ENCODE measurements at places on chromosomes 7 and 10.

DNA sequence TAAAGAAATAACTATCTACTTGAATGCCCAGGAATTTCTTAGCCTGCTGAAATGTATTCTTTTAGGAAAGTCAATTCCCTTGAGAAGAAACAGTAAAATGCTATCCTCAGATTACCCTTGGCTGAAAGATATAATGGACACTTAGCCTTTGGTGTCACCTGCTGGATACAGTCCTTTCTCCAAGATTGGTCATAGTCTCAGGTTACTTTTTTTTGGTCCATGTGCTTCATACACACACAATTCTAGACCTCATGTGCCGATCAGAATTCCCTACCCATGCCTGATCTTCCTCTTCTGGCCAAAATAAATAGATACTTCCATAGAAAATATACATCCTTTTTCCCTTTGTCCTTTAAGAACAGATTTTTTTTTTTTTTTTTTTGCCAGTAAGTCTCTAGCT is 218.9 kb upstream of the PHYHIPL start:
- no peak for DNase-seq

DNA sequence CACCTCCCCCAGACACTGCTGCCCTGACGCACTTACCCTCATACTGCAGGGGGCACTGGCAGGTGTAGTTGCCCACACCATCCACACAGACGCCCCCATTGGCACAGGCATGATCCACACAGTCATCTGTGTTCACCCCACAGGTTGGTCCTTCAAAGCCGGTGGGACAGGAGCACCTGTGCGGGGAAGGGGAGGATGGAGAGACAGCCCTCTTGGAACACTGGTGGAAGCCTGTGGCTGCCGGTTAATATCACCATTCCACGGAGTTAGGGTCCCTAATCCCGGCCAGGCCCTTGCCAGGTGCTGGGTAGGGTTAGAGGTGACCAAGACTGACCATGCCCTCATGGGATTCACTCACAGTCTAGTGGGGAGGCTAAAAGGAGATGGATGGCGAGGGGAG is 171.8 kb downstream of the SLIT1 start:
- DNase-seq = no peak

- peak; percentile 87 for DNase-seq
Observed at GRCh38 chr7:150945853-150946420, 32.2 kb downstream of the KCNH2 start.

GRCh38 chr7:129373651-129374428 is 60.4 kb upstream of the STRIP2 start:
- no peak for DNase-seq

DNA sequence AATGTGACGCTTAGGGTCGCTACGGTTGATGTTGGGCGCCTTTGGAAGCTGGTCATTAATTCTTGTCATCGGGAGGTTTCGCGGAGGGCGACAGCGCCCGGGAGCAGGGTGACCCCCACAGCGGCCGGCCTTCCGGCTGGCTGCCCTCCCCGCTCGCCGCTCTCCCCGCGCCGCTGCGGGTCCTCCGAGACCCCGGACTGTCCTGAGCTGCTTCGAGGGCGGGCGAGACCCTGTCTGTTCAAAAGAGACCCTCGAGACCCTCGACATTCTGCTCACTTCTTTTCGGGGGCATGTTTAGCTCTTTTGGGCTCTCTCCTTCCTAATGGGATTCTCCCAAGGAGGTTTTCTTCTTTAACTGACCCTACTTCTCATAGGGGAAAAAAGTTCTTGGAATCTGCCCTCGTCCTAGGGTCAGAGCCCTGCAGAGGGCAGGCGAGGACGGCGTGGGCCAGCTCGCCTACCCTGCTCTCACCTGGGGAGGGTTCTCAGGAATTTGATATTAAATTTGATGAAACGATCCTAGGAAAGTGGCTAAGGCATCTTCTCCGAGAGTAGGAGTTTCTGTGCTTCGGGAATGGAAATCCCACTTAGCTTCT is 257.0 kb downstream of the OTUD1 start:
- no peak for DNase-seq
